ENCODE measurements at places on chromosomes 11 and 22.
A peak's percentile ranks its signal among the peaks of the same experiment; 100 is the strongest.

- no peak for DNase-seq
Measured at GRCh38 chr22:50114221-50115021, 24.6 kb downstream of the MOV10L1 start.

DNA sequence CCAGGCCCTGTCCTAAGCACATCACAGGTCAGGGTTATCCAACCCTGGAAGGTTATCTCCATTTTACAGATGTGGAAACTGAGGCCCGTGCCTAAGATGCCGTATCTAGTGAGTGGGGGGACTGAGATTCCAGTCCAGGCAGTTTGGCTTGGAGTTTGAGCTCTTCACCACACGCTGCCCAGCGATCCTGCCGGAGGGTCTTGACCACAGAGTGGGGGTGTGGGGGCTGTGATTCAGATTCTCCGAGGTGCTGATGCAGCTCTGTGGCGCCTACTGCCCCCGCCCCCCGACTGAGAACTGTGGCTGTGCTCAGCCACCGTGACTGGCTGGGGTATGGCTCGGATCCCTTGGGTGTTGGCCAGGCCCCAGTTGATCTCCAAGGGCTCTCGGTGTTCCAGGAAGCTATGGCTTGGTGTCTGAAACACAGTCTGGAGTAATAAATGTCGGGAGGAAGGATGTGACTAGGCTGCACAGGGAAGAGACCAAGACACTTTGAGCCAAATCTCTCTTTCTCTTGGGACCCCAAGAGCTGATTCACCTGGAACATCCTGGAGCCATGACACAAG is 60.6 kb upstream of the RASD2 start:
- DNase-seq: no peak

DNA sequence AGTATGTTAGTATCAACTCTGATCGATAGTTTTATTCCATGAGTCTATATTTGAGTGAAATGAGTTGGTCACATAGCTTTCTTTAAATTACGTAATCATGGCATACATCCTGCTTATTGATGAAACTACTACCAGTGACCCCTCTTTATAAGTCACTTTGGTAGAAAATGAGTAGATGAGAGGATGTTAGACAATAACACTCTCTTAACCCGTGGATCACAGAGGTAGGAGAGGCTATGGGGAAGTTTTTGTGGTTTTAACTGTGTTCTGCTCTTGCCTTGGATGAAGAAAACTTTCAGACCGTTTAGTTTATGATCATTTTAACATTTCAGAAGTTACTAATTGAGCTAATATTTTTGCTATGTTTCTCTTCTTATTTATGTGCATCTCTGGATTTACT is 34.0 kb downstream of the TBCEL start:
- DNase-seq: no peak

- no peak for DNase-seq
Measured at GRCh38 chr11:34631737-34632104, 10.8 kb downstream of the EHF start.

DNA sequence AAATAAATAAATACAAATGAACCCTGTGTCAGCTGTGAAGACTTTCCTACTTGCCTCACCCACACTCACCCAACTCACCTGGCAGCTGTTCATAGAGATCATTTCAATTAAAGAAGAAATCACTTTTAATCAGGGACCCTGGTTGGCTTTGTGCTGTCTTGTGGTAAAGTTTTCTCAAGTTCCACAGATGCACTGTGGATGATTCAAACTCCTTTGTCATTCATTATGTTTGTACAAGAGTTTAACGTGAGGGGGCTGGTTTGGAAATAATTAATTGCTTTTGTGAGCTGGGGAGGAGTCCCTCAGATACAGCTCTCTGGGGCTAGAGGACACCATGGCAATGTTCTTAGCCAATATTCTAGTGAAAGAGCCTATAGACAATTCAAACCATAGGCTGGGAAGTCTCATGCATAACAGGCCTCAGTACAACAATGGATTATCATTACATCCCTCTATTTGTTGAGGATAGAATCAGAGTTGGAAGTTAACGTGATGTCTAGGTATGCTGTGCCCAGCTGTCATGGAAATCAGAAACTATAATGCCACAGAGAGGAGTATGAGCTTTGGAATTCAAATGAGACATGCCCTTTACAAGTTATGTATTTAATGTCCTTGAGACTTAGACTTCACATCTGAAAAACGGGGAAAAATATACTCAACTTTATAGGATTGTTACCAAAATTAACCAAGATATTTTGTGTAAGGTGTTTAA is 698.5 kb downstream of the KCNA4 start:
- DNase-seq: no peak

DNA sequence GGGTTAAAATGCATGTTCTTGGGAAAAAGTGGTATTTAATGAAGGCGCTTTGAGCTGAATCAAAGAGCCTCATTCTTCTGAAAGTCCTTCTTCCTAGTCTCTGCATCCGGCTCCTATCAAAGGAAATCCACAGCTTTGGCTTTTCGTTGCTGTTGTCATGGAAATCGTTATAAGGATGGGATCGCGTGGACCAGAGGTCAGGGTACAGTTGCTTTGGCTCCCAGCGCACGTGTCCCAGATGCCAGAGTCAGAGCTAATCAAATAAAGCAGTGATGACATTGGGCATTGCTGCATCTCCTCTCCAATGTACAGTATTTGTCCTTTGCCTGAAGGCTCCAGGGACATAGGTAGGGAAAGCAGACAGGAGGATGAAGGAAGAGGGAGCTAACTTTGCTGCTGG is 181.9 kb downstream of the MYO18B start:
- no peak for DNase-seq

GRCh38 chr11:26703411-26704191 is 18.3 kb downstream of the SLC5A12 start:
- no peak for DNase-seq

- no peak for DNase-seq
Measured at GRCh38 chr11:61747192-61747966, 5.1 kb upstream of the MYRF start.

DNA sequence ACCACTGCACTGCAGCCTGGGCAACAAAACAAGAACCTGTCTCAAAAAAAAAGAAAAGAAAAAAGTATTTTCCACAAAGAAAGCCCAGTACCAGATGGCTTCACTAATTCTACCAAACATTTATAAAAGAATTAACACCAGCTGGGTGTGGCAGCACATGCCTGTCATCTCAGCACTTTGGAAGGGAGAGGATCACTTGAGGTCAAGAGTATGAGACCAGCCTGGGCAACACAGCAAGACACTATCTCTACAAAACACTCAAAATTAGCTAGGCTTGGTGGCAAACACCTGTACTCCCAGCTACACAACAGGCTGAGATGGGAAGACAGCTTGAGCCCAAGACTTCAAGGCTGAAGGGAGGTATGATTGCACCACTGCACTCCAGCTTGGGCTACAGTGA is 20.1 kb downstream of the RSF1 start:
- DNase-seq: no peak

DNA sequence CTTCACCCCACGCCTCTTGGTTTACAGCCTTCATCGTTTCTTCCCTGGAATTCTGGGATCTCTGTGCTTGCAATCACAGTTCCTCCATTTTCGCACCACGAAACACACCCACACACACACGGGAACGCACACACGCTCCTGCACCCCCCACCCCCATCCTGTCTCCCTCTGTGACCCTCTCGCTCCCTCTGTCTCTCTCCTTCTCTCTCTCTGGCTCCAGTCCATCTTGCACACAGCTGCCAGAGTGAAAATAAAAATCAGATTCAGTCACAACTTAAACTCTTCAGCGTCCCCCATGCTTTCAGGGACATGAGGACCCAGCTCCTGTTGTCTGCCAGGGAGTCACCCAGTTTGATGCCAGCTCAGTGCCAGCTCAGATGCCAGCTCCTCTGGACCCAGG is 3.0 kb downstream of the GAL start:
- no peak for DNase-seq

GRCh38 chr11:71364176-71364671 is 84.0 kb downstream of the DHCR7 start:
- no peak for DNase-seq

DNA sequence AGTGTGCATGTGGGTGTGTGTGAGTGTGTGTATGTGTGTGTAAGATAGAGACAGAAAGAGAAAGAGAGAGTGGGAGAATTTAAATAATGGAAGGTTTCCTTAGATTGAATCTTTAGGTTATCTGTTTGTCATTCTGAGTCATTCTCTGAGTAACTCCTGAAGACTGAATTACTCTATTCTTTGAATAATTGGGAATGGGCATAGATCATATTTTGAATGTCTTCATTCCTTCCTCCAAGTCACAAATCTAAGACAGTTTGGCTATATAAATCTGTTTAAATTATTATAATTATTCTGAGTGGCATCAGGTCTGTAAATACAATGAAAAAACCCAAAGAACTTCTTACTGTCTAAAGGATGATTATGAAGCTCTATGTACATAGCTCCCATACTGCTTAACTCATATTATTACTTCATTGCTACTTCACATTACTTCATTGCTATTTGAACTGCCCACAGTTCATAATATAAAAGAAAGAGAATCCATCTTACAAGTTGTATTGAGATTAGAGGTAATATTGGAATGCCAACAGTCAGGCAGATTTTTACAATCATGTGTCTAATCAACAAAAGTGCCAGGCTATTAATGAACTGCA is 346.6 kb upstream of the CCDC179 start:
- no peak for DNase-seq

GRCh38 chr22:26812731-26813130 is 155.3 kb downstream of the MIAT start:
- no peak for DNase-seq

GRCh38 chr11:29446132-29446531 is 570.7 kb downstream of the KCNA4 start:
- DNase-seq: no peak

GRCh38 chr11:34346551-34346950 is 11.3 kb downstream of the ABTB2 start:
- DNase-seq: no peak

DNA sequence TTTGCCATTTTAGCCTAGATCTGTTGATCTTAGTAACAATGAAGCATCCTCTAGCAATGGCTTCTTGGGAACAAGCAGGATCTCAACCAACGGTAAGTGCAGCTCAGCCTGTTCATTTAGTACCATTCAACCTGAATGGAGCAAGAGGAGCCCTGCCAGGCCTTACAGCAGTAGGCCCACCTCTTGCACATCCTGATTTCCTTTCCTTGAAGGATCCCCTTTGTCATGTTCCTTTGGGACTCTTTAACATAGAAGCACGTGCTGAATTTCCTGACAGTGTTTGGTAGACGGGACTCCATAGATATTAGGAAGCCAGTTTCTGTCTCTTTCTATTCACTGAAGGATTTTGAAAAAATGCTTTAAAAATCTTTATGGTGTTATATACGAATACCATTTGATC is 1.5 kb downstream of the PIWIL4 start:
- no peak for DNase-seq

- DNase-seq: no peak
Measured at GRCh38 chr11:16792426-16792825, 54.0 kb downstream of the C11orf58 start.

DNA sequence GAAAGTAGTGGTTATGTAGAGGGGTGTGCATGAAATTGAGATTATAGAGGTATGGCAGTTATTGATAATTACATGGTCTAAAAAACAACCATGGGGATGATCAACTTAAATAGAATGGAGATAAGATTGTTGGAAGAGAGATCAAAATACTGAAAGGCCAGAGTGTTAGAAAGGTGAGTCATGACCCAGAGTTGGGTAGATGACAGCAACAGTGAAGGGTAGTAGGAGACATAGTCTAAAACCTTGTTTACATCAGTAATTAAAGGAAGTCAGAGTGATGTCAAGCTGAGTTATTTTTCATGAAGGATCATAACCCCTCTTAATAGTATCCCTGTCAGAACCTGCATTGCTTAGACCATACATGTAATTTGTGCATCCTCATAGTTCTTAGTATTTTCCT is 110.9 kb downstream of the ELP4 start:
- no peak for DNase-seq

DNA sequence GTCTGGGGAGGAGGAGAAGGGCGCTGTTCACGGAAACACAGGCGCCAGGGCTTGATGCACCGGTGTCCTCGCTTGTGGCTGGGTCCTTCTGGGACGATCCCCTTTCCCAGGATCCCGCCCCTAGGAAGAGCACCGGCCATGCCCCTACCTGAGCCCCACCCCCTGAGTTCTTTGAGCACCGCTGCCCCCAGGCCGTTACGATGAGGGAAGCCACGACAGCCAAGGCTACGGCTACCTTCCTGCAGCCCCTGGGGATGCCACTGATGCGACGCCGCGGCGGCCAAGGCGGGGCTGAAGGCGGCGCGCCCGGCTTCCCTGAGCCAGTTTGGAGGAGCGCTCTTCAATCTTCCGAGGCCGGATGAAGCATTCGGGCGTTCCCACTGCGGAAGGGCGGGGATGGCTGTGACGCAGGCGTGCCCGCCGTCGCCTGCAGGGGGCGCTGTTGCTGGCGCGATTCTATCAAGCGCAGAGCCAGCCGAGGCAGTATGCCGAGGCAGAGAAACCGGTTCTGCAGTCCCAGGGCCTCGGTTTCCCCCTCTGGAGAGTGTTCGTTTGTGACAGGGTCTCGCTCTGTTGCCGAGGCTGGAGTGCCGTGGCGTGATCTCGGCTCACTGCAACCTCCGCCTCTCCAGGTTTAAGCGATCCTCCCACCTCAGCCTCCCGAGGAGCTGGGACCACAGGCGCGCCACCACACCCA is 9.7 kb upstream of the NEFH start:
- DNase-seq: peak; percentile 42

- no peak for DNase-seq
Measured at GRCh38 chr22:47176026-47176389, 413.6 kb downstream of the TBC1D22A start.

DNA sequence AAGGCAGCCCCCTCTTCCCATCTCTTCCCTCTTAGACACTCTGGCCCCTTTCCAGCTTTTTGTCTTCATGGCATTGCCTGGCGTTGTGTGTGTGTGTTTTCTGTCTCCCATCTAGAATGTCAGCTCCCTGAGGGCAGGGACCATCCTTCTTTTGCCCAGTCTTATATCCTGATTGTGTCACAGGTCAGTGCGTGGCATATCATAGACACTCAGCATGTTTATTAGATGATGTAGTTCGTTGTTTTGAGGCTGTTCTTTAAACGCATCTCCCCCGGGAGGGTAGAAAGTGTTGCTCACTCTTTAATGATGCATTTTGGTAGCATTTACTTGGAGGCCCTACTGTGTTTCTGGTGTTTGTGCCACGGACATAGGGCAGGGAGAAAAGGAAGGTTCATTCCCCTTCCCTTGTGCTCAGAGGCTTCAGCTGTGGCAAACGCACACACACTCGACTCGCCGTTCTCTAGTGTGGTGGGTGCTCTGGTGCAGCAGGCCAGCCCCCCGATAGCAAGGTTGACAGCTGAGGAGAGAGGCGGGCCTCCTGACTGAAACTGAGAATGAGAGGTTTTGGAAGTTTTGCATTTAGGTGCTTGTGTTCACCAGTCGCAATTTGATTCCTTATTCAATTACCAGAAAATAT is 60.2 kb downstream of the TNRC6B start:
- no peak for DNase-seq

All from stimulated activated CD8-positive, alpha-beta memory T cell treated with anti-CD3 and anti-CD28 coated beads, Interleukin-7, amount 100 ng/mL, for 24 hours (primary cell).